DMS 273 treated with DMSO at 0.1 percent for 48 hours (cell line): ENCODE measurements at places on chromosomes 5 and 9.

GRCh38 chr9:134276453-134277245 is 49.6 kb upstream of the RXRA start:
- no peak for DNase-seq

DNA sequence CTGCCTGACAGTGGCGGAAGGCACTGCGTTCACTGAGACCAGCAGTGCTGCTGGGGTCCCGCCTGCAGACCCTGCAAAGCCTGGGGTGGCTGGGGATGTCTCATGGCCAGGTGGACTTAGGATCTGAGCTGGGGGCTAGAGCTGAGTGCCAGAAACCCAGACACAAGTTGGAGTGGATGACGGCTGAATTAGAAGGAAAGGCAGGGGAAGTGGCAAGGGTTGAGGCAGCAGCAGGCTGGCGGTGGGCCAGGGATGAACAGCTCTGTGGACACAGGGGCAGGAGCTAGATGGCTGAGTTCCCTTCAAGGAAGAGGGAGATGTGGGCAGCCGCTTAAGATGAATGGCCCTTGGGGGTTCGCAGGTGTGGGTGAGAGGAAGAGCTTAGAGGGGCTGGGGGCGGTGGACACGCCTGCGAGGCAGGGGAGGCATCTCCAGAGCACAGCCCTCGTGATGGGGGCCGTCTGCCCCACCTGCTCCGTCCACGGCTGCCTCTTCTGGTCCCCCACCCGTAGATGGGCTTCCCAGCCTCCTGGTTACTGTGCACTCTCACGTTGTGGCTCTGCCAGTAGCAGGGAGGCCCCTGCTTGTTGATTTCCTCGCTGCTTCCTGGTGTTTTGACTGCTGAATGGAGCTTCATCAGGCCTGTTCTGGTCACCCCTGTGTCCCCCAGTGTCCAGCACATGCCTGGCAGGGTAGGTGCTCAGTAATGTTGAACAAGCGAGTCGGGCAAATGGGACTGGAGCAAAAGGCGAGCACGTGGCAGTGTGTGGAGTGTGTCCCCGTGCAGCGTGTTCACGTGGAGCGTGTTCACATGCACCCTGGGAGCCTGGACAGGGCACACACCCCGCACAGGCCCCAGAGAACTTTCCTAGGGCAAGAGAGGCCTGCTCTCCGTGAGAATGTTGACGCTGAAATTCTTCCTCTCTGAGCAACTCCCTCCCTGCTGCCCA is 168.2 kb downstream of the CACNA1B start:
- DNase-seq, result no peak

- DNase-seq, result no peak
Measured at GRCh38 chr5:151557951-151558350, 33.2 kb downstream of the FAT2 start.

DNA sequence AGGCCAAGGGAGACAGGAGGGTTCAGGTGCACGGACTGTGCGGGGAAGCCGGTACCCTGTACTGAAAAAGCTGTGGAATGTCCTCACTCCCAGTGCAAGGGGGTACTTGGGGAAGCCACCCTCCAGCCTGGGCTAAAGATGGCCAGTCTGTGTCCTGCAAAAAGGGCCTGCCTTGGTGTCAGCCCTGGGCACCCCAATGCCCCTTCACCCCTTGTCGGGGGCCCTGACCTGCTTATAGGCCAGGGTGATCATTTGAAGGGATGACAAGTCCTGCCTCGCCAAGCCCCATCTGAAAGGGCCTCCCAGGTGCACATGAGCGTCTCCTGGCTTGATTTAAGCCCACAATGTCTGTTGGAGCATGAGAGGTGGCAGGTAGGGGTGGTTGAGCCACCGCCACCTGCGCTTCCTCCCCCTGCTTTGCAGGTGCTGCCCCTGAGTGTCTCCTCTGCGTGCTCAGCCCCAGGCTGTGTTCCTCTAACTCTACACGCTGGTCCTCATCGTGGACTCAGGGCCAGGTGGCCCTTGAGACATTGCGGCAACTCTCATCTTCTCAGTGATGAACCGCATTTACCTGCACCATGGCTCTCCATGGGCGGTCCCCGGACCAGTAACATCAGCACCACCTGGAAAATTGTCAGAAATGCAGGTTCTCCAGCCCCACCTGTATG is 97.0 kb downstream of the ANKRD33B start:
- no peak for DNase-seq
